ENCODE measurements at places on chromosomes 6 and 20.

GRCh38 chr6:156557251-156557910 is 219.8 kb upstream of the ARID1B start:
- no peak for DNase-seq

GRCh38 chr6:131602781-131603312 is 25.2 kb downstream of the MED23 start:
- DNase-seq, result no peak

DNA sequence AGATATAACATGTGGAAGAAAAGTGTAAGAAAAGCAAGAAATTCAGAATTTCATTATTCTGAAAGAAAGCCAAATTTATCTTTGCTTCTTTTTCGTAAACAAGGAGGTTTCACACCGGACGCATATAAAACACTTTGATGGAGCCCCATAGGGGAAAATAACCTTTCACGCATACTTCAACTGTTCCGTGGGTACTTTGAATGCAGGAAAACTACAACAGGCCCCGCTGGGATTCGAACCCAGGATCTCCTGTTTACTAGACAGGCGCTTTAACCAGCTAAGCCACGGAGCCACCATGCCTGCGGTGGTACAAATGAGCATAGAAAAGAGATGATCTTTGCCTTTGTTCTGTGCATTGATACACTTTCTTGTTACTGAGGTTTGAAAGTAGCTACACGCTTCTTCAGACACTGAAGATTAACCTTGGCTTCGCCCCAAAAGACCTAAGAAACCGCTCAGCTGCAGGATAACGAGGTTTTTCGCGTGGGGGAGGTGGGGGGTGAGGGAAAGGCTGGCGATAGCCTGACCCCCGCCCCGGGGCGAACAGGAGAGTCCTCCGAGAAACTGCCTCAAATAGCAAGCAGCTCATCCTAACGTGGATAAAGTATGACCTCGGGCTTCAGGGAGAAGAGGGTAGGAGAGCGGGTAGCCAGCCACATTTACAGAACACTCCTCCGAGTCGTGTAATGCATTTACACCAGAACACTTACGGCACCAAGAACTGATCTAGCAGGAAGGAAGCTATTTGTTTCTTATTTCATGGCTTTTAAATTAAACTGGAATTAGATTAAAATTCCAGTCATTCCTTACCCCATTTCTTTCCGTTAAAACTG is 5.3 kb upstream of the HMGN4 start:
- peak; percentile 89 for DNase-seq

GRCh38 chr20:312067-312466 is 13.3 kb upstream of the SOX12 start:
- DNase-seq, result no peak

DNA sequence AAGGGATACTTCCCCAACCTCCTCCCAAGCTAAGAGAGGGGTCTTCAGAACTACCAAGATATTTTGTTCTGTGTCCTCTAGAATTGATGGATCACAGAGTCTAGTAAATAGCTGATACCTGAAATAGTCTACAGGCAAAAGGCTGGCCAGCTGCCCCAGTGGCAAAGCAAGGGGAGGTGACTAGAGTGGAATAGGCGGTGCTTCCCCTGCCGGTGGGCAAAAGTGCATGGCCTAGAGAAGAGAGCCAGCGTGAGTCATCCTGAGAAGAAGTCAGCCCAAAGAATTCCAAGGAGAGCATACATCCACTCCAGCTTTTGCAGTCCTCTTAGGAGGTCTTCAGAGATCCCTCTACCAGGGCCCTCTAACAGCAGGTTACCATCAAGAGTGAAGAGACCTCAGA is 14.7 kb downstream of the DPPA5 start:
- no peak for DNase-seq

- DNase-seq, result no peak
Measured at GRCh38 chr6:49155316-49155715, 307.7 kb downstream of the MMUT start.

GRCh38 chr6:105560611-105561066 is 157.8 kb upstream of the PREP start:
- no peak for DNase-seq

DNA sequence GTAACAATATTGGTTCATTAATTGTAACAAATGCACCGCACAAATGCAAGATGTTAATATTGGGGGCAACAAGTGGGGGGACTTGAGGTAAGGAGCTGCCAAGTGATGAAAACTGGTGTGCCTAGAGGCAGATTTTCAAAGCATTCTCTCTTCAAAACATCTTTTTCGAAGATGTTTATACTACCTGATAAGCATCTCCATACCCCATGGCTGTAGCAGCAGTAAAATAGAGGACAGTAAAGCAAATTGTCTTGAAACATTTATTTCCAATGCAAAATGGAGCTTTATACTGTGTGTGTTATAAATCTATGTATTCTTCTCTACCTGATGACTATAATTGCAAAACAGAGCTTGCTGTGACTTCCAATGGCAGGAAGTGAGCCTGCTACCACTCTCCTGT is 42.5 kb downstream of the MYLIP start:
- DNase-seq, result no peak

DNA sequence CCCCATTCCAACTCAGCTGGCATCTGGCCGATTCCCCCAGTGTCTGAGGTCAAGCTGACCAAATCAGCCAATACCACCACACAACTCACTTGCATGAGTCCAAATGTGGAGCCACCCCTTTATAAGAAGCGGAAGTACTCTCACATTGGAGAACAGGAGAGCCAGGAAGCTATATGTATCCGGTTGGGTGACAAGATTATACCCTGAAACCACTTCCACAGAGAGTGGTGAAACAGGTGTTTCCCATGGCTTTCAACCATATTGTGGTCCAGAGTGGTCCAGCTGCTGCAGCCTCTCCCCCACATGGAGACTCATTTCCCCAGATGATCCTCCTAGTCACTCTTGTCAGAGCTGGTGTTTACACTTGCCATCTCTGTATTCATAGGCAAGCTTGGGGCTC is 24.0 kb upstream of the SERINC1 start:
- DNase-seq, result no peak

GRCh38 chr6:53837865-53838769 is 43.3 kb downstream of the LRRC1 start:
- DNase-seq, result no peak

GRCh38 chr6:52522151-52522626 is 54.7 kb downstream of the TRAM2 start:
- DNase-seq, result no peak

DNA sequence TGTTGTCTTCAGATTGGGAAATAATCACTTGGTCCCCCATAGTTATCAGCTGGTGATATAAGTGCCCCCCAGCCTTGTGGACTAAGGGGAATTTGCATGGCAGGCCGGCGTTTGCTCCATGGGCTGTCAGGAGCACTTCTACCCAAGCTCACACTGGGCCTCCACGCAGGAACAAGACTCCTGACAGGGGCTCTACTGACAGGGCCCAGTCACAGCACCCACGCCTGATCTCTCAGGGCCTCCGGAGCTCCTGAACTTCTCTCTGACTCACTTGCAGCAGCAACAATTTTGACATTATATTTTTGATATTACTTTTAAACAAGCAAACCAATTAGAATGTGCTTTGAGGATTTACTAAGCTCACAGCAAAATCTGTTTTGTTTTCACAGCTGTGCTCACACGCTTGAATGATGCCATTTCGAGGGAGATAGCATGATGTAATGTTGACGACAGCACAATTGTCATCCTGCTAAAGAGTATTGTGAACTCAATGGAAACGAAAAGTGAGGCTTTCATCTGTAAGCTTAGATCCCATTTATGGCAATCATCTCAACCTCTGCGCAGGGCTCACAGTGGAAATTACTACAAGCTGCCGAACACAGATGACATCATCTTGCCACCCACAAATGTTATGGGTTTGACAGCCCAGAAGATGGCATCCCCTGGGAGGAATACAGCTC is 28.7 kb upstream of the TXNDC5 start:
- DNase-seq, result no peak

DNA sequence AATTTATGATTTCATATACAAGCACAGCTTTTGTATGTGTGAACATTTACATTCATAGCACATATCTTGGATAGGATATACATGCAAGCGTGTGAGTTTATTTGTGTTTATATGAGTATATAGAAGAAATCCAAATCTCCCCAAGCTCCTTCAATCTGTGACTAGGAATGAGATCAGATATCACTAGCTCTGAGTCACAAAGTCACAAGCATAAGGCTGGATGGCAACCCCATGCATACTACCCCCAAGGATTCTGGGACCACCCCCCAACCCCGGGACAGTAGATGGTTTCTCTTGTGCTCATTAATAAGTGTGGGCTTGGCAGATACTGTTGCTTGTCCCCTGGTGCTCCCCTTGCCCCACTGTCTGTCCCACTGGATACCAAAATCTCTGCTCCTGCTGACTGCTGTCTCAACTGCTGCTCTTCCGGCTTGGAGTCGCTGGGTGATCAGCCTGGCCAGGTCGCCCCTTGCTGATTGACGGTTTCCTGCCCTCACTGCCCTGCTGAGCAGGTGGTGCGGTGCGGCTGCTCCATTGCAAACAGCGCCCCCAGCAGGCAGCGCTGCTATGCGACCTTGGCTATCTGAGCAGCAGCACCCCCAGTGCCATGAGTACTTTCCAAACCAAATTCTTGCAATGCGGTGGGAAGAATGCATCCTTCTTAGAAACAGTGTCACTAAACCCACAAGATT is 279.4 kb downstream of the CD83 start:
- DNase-seq, result no peak

DNA sequence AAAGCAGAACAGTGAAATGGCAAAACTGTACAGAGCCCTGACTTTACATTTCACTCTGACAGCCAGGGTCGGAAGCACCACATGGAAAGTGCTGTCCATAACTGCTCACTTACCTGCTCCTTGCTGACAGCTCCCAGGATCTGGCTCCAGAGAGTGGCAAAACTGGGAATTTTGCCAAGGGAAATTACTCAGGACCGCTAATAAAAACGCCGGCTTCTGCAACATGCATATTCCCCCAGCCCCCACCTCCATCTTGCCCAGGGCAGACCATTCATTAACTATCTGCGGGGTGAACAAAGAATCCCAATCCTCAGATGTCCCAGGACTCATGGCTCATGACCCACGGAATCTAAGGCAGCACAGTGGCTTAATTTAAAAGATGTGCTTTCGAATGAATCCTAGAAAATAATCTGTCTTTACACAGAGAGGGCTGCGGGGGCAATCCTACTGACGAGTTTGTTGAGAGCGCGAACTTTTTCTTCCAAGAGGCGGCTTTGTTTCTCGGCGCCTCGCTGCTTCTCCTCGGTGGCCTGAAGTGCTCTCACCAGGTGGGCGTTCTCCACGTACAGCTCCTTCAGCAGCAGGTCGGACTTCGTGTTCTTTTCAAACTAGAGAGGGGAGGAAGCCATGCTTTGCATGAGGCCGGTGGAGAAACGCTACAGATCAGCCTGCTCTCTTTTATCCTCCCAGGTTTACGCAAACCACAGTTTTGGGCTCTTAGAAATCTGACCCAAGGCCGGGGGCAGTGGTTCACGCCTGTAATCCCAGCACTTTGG is 45.8 kb downstream of the GINS1 start:
- DNase-seq, result no peak

DNA sequence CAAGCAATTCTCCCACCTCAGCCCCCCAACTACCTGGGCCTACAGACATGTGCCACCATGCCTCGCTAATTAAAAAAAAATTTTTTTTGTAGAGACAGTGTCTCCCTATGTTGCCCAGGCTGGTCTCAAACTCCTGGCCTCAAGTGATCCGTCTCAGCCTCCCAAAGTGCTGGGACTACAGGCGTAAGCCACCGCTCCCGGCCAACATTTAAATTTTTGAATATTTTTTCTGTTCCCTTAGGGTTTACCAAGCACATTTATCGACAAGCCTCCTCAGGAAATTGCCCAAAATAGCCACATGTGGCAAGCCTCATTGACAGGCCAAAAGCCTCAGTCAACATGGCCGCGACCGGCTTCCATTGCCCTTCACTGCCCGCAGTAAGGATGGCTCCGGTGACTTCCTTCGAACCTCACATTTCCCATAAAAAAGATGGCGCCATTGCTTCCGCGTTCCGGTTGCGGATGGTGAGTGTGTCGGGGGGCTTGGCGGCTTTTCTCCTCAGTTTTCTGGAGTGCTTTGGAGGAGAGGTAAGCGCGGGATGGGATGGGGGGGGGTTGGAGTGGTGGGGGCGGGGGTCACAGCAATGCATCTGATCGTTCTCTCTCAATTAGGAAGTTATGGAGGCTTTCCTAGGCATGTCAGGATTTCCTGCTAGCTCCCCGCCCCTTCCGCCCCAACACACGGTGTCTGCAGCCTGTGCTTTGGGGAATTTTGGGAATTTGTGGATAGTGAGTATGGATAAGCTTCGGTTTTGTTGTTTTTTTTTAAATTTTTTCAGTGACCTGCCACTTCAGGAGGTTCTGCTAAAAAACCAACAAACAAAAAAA is at the start of gene SHLD1:
Gene SHLD1 (plus strand): TSS at position 450 of the 828 bp plus-strand sequence. CDS start 22,465 bp downstream, outside the sequence.
- peak; percentile 65 for DNase-seq

DNA sequence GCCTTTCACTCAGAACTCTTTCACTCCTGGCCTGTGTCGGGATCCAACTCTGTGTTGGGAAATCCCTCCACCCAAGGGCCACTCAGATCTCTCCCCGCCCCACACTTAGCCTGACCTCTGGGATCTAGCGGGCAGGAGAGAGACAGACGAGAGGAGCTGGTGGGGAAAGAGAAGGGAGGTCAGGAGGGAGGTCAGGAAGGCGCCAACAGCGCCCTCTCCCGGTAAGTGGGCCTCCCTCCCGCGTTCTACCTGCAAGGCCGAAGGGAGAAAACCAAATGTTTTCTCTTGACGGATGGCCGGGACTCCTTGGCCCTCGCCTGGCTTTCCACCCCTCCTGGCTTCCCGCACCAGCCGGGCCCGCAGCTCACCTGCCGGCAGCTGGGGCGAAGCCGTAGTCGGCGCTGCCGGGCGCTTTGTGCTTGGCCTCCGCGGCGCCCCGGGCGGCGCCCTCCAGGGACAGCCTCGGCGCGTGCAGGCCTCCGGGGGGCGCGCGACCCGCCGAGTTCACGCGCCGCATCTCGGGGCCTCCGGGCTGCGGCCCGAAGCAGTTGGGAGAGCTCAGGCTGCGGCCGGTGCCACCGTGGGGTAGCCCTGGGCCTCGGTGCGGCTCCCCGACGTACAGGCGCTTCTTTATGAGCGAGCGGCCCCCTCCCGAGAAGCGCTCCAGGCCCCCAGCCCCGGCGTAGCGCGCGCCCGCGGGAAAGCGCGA is 38.2 kb downstream of the C6orf132 start:
- DNase-seq, result peak; percentile 53

DNA sequence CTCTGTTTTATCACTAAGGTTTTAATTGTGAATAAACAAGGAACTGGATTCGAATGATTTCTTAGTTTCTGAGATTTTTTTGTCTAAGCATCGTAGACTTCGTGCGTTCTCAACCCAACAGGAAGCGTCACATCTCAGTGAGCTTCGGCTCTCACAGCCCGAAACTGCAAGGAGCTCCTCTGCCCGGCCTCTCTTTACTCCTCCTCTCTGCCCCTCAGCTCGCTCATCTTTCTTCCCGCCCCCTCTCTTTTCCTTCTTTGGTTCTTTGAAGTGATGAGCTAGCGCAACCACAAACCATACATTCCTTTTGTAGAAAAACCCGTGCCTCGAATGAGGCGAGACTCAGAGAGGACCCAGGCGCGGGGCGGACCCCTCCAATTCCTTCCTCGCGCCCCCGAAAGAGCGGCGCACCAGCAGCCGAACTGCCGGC is 480 bp upstream of the NT5E start:
- DNase-seq, result peak; percentile 39
